ENCODE measurements at places on chromosomes 11 and 22. TPM values are rescaled to one million over a fixed set of nuclear protein-coding genes. Genes with fewer than 3 reads are reported as not detected.

DNA sequence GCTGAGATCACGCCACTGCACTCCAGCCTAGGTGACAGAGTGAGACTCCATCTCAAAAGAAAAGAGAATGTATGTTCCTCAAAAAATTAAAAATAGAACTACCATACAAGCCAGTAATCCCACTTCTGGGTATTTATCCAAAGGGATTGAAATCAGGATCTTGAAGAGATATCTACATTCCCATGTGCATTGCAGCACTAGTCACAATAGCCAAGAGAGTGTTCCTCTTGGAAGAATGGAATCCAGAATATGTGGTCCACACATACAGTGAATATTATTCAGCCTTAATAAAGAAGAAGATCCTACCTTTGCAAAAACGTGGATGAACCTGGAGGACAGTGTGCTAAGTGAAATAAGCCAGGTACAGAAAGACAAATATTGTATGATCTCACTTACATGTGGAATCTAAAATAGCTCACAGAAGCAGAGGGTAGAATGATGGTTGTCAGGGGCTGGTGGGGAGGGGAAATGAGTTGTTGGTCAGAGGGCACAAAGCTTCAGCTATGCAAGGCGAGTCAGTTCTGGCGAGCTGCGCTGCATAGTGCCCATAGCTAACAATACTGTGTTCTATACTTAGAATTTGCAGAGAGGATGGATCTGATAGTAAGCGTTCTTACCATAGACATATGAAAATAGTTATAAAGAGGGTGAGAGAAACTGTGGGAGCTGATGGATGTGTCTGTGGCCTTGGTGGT, 32.1 kb downstream of the GRIK4 start:
- H3K4me3 ChIP-seq, result no peak overlapping the region
- no peaks in the 10 kb centered on the region for H3K4me1 ChIP-seq
- no peak for DNase-seq
- H3K27ac ChIP-seq, result no peak overlapping the region

DNA sequence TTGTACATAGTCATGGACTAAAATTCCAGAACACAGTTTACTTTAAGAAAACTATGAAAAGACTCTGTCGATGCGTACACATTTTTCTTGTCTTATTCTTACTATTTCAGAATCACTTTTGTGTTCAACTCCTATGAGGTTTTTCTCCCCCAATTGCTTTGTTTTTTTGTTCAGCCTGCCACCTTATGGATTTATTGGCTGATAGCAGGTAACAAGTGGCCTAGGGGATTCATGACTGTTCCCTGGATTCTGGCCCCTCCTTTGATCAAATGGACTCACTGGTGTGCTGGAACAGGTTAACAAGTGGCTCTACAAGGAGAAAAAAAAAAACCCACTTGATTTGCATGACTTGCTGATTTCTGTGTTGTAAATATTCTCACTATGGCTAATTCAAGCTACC, 10.6 kb downstream of the MMP20 start:
- no peak for DNase-seq
- no peaks in the 10 kb centered on the region for H3K36me3 ChIP-seq
- no peaks in the 10 kb centered on the region for H3K4me1 ChIP-seq
- H3K27ac ChIP-seq, result no peak overlapping the region

DNA sequence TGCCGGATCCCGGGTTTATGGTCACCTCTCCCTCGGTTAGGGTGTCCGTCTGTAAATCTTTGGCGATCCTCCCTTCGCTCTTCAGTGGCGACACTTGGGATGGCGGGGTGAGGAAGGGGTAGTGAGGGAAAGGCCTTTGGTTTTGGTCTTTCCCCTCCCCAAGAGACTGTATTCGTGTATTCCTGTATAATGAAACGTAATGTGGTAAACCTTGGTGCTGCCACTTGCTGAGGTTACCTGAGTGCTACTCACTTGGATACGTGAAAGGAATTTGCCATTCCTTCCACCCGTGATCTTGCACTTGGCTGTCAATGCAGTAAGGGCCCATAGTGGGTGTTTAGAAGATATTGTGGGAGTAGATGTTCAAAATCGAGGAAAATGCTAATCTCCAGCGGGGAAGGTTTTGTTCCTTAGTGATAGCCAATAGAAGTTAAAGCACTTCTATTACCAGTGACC, 578 bp upstream of the NUP160 start:
- peaks cover 6% of the 10 kb centered on the region for H3K36me3 ChIP-seq
- H3K27ac ChIP-seq, result peak overlapping the region; percentile 97
- no peaks in the 10 kb centered on the region for H3K27me3 ChIP-seq
- no peak for DNase-seq

Gene RIBC2
- 0.13 TPM for polyA plus RNA-seq

Gene MISFA
- not detected for polyA plus RNA-seq

Gene FERMT3
- polyA plus RNA-seq, result 198 TPM

- H3K36me3 ChIP-seq, result no peaks in the 10 kb centered on the region
- H3K27me3 ChIP-seq, result no peaks in the 10 kb centered on the region
- no peak overlapping the region for H3K27ac ChIP-seq
- no peaks in the 10 kb centered on the region for H3K4me1 ChIP-seq
- no peak overlapping the region for H3K4me3 ChIP-seq
Measured at GRCh38 chr11:50075856-50076255, 43.2 kb downstream of the OR4C45 start.

DNA sequence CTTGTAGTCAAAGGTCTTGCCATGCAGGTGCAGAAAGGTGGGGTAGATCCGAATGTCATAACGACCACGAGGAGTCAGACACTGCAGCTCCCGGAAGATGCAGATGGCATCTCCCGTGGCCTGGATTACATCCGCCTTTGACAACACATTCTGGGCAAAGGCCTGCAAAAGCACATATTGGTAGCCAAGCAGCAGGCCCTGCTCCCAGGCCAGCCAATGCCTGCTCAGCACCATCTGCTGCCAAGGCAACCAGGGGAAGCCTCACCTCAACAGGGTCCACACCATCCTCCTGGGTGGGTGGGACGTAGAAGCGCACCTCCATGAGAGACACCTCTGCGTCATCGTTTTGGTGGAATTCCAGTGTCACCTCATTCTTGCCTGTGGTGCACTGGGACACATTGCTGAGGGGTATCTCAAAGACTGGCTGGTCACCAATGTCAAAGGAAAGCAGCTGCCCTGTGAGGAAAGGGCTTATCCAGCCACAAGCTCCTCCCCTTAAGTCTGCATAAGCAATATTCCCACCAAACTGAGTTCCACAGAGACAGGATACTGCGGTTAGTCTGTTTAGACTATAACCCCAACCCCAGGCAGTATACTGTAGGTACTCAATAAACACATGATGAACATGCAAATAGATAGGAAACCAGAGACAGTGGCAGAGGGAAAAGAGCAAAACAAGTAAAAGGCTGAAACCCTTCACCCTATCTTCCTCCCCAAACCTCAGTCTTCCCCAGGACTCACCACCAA, 2.8 kb downstream of the SSRP1 start:
- H3K4me1 ChIP-seq, result peaks cover 25% of the 10 kb centered on the region
- peaks cover 52% of the 10 kb centered on the region for H3K36me3 ChIP-seq
- no peak overlapping the region for H3K4me3 ChIP-seq
- no peak for DNase-seq
- no peak overlapping the region for H3K27ac ChIP-seq

All from CD4-positive, alpha-beta memory T cell (primary cell).